ENCODE measurements at places on chromosomes 7 and 10.
A peak's percentile ranks its signal among the peaks of the same experiment; 100 is the strongest.

DNA sequence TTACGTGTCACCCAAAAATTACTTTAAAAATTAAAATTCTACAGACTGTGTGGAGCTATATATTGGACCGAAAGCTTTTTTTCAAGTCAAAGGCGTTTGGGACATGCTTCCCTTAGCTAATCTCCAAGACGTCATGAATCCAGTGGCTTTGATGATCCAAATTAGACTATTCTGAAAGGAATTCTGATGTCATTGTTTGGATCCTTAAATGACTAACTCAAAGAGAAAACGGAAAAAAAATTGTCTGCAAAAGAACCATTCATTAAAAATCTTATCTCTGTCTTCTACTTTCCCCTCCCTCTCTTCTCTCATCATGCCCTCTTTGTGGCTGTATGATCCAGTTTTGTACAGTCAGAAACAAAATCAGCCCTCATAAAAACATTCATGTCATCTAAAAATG lies 161.8 kb downstream of the ETV1 start:
- DNase-seq: no peak

DNA sequence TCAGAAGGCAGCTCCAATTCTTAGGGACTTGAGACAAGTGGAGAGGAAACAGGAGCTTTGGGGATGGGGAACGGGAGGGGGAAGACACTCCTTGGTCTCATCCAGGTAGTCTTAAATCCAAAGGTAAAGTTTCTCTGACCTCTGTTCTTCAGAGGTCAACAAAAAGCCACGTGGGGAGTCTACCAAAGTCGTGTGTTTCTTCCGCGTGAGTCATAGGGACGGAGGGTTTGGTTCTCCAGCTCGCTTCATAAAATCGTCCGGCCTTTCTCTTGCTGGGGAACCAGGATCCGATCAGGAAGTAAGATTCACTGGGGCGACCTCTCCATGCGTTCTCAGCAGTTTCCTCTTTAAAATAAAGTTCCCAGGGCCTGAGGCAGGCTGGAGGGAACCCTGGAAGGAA lies 275.7 kb downstream of the TCERG1L start:
- no peak for DNase-seq

- no peak for DNase-seq
These were observed 244.3 kb downstream of the MTERF1 start for GRCh38 chr7:91636129-91636724.

DNA sequence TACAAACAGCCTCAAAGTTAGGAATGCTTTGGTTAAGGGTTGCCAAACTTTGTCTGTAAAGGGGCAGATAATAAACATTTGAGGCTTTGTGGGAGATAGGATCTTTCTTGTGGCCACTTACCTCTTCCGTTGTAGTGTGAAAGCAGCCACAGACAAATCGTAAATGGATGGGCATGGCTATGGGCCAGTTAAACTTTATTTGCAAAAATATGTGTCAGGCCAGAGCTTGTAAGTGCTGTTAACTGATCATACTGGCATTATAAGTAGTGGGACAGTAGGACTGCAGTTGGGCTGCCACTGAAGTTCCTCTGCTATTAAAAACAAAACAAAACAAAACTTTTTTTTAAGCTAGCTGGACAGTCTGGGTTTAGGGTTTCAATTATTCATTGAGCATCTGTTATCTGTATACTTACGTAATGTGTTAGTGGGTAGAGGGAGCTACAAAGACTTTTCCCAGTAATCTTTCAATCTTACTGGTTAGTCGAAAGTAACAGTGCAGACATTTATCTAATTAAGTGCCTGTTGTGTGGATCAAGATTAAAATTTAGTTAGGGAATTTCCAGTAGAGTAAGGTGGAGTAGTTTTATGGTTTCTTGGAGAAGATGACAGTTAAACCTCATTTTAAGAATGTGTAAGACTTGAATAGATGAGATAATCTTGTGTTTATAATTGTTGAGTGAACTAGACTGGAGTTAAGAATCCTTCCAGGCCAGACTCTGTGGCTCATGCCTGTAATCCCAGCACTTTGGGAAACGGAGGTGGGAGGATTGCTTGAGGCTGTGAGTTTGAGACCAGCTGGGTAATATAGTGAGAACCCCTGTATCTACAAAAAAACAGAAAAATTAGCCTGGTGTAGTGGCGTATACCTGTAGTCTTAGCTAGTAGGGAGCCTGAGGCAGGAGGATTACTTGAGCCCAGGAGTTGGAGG lies 100.1 kb downstream of the BTRC start:
- no peak for DNase-seq

DNA sequence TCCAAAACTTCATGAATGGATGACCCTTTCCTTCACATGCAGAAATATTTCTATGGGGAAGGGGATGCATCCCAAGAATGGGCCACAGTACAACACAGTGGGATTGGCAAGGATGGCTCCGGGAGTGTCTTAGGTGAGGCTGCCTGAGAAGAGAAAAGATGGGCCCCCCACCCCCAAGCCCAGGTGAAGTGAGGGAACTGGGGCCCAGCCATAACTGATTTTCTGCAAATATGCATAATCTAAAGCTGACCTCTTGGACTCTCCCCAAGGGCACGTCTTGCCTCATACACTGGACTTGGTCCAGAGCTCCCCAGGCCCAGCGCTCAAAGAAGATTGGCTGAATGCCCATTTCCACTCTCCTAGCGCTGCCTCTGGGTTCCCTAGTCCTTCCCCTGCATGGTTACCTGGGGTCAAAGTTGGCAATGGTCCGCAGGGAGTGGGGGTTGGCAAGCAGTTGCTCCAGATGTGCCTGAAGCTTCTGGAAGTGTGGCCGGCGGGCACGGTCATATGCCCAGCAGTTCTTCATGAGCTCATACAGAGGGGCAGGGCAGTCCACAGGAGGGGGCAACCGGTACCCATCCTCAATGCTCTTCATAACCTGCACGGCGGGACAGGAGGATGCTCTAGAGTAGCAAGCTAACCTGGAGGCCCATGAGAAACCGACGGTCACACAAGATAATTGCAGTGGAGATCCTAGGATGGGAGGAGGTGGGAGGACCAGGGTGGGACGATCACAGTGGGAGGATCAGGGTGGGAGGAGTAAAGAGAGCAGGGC lies 12.3 kb downstream of the ZYX start:
- no peak for DNase-seq

- no peak for DNase-seq
These were observed 92.4 kb downstream of the SEMA3A start for GRCh38 chr7:84102213-84102612.

DNA sequence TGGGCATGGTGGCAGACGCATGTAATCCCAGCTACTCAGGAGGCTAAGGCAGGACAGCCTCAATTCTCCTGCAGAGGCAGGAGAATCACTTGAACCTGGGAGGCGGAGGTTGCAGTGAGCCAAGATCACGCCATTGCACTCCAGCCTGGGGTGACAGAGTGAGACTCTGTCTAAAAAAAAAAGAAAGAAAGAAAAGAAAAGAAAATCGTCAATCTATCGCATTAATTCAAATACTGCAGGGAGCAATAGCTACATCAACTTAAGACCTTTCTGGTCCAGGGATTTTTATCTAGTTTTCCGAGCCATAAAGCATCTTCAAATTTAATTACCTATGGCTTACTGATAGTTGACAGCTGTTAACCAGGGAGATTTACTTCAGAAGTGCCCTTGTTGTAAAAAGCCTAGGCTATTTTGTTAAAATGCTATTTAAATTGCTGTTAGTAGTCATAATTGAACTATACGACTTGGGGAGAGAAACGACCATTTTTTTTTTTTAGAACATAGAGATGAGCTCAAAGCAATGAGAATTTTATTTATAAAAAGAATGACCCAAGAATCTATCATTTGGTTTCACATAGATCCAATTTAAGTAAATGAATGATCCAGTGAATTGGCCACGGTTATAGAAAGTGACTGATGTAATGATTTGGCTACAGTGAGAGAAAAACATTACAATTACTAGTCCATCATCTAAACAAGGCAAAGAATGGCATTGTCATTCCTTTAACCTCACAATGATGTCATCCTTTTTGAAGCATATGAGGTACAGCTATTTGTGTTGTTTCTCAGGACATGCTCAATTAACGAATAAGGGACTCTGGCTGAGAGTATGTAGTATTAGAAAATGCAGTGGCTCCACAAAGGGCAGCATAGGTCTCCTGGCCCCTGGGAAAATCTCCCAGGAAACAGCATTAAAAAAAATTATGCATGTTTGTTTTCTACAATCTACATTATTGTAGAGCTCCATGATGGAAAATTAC lies 85.3 kb downstream of the SEMA3C start:
- DNase-seq: peak; percentile 8

DNA sequence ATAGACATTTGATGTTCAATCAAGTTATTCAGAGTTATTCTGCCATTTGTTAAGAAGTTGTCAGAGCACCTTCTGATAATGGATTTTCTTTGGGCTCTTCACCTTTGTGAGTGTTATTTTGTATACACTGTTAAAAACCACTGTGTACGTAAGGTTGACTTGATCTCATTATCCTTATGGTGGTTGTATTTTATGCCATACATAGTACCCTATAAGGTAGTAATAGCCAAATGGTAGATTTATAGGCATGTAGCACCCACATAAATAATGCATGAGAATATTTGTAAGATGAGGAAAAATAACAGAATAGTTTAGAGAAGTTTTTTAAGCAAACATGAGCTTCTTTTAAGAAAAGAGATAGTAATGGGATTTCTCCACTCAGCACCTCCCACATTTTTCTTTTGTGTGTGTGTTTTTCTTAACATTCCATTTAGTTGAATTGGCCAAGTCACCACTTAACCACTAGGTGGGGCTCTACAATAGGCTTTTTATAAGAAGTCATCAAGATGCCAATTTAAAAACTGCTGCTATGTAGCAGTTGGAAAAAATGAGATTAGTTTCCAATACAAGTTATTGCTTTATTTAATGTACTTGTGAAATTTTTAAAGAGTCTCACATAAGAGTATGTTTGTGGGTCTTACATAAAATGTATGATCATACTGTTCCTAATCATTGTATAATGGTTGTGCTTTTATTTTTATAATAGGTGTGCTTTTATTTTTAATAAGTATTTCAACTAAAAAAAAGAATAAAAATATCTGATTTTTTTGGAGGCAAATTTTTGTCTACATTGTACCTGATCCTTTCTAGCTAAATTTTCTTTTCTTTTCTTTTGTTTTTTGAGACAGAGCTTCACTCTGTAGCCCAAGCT lies 41.1 kb upstream of the STMP1 start:
- peak; percentile 61 for DNase-seq

DNA sequence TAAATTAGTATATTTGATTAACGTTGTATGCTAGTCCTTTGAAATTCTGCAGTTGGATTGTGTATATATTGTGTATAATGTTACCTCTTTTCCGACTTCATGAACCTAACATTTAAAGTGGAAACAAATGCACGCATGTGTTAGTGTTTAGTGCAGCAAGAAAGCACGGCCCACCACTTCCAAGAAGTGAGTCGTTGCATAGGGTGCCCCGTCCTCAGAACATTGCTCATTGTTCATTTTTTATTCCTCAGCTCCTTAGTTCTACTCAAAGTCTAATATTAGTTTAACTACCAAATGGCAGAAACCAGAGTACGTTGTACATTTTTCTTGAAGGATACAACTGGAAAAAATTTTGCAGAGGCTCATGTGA lies 407.6 kb downstream of the AUTS2 start:
- DNase-seq: no peak

DNA sequence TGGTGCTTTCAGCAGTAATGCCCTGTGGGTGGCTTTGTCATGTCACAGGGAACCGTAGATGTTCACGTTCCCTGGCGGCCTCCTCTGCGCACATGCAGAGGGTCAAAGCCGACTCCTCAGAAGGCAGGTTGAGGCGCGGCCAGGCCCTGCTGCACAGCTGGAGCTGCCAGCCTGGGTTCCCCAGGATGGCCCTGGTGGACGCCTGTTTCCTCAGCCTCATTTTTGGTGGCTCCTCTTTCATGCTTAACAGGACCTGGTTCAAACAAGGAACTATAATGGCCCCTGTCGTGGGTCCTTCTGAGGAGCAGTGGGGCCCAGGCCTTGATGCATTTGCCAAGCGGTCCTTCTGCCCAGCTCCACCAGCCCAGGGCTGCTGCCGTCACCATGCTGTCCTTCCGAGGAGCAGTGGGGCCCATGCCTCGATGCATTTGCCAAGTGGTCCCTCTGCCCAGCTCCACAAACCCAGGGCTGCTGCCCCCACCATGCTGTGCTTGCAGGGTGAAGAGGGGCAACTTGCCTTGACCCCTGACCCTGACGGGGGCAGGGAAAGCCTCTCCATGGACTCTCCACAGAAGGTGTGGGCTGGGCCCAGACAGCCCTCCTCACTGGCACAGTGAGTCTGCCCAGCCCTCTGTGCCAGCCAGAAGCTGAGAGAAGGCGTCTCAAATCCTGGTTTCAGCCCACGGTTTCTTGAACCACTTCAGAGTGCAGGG lies 338.2 kb downstream of the TCERG1L start:
- DNase-seq: no peak

GRCh38 chr7:98668255-98668654 lies 51.2 kb downstream of the NPTX2 start:
- no peak for DNase-seq

DNA sequence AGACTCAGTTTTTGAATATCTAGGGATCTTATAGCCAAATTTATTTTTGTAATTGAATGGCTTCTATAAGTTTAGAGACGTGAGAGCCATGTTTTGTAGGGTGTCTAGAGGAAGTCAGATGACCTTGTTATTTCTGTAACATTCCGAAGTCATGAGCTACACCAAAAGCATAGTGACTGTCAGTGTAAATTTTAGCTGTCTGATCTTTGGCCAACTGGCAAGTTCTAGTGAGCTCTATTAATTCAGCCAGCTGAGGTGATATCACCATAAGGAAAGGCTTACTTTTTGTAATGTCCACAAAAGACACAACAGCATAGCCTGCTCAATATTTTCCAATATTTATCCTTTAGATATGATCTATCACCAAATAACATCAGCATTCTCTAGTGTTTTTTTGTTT lies 9.9 kb upstream of the NT5C3A start:
- DNase-seq: peak; percentile 70

DNA sequence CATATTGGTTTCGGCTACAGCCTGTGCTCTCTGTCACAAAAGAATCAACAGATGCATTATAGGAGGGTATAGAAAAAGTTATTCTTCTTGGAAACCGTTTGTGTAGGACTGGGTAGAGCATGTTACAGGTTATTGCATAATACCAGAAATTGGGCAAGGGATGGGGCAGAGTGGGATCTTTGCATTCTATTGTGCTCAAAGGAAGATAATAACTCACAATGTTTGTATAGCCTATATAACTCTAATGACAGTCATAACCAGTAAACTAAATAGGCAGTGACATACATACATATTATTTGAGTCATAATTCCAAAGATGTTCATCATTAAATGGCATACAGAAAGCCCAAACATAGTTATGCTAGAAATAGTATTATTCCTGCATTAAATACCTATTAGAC lies 179.7 kb downstream of the XPNPEP1 start:
- DNase-seq: no peak

DNA sequence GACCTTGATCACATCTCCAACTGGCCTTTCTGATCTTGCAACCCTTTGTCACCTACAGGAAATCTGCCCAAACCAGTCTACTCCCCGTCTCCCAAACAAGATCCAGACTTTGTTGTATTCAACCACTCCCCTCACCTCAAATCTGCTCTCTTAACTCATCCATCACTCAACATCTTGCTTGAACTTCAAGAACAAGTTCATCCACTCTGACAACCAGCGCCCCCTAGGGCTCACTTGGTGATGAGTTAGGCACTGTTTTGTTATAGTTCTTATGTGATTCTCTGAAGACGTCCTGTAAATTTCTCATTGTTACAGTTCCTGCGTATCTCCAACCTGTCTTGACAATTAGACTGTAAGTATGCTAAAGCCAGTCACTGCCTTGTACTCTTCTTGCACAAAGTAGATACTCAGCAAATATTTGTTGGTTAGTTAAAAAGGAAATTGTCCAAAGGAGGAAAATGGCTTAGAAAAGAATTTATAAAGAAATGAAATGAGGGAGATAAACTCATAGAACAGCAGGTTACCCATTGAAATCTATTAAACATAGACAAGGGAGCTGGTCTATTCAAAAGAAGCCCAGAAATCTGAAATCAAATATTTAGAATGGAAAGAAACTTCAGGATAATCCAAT lies 5.3 kb downstream of the FRMD4A start:
- no peak for DNase-seq

Data from AG08396 (cell line).